ENCODE measurements at places on chromosomes 16 and 17. TPM values are rescaled to one million over a fixed set of nuclear protein-coding genes. Genes with fewer than 3 reads are reported as not detected.

The PRSS33 gene
- total RNA-seq = not detected

The PRAC1 gene
- not detected for total RNA-seq

The OR3A3 gene
- total RNA-seq = not detected

The CMTM1 gene
- total RNA-seq = 11.8 TPM

The ADAD2 gene
- total RNA-seq = 0.16 TPM

The NGFR gene
- 0.21 TPM for total RNA-seq

The BTBD17 gene
- total RNA-seq = not detected

The AOC2 gene
- total RNA-seq = 1.7 TPM

The STAT5B gene
- 162 TPM for total RNA-seq

The CACNA1H gene
- total RNA-seq = 0.86 TPM

The SCARF1 gene
- total RNA-seq = 1.2 TPM

The ARHGDIG gene
- total RNA-seq = not detected

The MMP25 gene
- 0.91 TPM for total RNA-seq

The PRSS22 gene
- total RNA-seq = not detected

The TBC1D3G gene
- not detected for total RNA-seq

The EFCAB5 gene
- total RNA-seq = 0.27 TPM
